ENCODE measurements at places on chromosomes 11 and 22.

- DNase-seq = no peak
Measured at GRCh38 chr11:109522116-109522755, 100.2 kb downstream of the C11orf87 start.

DNA sequence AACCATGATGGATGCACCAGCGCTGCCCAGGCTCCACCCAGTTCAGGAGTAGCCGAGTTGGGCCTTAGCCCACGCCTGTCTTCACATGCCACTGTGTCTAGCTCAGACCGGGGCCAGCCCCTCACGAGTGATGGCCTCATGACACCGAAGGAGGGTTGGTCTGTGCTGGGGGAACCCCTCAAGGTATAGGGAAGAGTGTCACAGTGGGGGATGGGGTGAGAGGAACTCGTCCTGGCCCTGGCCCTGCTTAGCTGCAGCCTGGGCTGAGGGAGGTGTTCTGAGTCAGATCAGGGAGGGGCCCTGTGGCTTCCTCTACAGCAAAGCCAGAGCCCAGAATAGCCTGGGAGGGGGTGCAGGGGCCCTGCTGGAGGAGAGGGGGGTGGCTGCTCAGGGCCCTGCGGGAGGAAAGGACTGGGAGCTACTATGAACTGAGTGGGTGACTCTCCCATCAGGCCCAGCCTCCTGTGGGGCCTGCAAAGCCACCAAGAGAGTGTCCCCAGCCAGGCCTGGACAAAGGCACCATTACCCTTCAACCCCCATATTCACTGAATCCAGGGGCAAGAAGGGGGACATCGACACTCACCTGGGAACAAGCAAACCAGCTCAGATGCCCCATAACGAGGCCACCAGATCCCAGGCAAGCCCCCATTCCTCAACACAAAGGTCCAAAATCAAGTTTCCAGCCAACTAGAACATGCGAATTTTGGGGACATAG, 41.2 kb downstream of the IGLL5 start:
- peak; percentile 96 for DNase-seq

GRCh38 chr11:5865826-5866225, 8.3 kb upstream of the OR52E8 start:
- no peak for DNase-seq

- peak; percentile 84 for DNase-seq
Measured at GRCh38 chr22:22714600-22715335, 70.4 kb downstream of the GGTLC2 start.

- DNase-seq = no peak
Measured at GRCh38 chr11:24511511-24511910, 14.7 kb downstream of the LUZP2 start.

- no peak for DNase-seq
Measured at GRCh38 chr11:122737951-122738693, 82.6 kb downstream of the UBASH3B start.

- peak; percentile 70 for DNase-seq
Measured at GRCh38 chr11:74311352-74311926, at the start of gene P4HA3. P4HA3 (minus strand) TSS chr11:74311640; CDS start chr11:74311611, 29 bp downstream.

- DNase-seq = no peak
Measured at GRCh38 chr11:121225382-121225781, 67.2 kb upstream of the SC5D start.

DNA sequence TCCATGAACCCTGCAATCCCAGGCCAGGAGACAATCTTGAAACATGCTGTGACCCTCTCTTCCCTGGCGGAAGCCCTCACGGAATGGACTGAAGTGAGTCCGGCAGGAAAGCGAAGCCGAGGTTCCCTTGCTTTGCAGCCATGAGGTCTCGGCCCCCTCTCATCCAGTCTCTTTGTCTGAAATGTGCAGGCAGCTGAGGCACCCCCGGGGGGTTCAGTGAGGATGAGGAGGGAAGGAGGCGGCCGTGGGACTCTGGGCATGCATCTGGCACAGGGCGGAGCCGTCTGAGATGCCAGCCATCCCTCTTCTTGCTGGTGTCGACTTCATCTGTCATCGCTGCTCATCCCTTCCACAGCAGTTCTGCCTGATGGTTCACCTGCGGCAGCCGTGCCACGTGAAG, 1485.7 kb downstream of the BRD1 start:
- DNase-seq = no peak

DNA sequence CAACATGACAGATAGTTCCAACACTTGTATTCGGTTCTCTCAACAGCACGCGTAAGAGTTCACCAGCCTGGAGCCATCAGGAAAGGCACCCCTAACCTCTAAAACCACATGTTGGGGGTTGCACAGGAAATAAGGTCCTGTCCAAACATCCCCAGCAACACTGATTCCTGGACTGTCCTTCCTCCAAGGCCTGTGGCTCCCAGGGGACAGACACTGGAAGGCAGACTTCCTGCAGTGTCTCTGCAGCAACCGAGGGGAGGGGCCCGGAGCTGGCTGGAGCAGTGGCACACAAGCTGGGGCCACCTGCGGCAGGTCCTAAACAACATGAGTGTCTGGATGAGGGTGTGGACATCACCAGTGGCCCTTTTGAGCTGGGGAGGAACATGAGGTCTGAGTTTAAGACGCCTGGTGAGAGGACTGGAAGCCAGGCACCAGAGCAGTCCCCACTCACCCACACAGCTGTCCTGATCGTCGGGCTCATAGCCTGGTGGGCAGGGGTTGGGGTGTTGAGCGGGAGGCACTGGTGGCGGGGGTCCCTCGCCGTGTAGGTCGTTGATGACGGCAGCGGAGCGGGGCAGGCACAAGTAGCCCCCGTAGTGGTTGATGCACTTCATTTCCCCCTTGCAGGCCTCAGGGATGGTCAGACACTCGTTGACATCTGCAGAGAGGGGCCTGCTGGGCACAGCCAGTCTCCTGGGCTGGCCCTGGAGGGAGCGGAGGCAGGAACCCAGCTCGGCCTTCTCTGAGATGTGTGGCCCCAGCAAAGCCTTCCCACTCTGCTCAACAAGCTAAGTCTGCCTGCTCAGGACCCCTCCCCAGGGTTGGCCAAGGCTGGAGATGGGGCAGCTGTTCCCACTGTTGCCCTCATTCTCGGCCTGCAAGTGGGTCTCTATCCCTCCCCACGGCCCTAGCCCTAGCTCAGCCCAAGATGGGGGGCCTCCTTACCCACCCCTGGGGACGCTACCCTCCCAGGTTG, 1.6 kb downstream of the EFEMP2 start:
- no peak for DNase-seq

DNA sequence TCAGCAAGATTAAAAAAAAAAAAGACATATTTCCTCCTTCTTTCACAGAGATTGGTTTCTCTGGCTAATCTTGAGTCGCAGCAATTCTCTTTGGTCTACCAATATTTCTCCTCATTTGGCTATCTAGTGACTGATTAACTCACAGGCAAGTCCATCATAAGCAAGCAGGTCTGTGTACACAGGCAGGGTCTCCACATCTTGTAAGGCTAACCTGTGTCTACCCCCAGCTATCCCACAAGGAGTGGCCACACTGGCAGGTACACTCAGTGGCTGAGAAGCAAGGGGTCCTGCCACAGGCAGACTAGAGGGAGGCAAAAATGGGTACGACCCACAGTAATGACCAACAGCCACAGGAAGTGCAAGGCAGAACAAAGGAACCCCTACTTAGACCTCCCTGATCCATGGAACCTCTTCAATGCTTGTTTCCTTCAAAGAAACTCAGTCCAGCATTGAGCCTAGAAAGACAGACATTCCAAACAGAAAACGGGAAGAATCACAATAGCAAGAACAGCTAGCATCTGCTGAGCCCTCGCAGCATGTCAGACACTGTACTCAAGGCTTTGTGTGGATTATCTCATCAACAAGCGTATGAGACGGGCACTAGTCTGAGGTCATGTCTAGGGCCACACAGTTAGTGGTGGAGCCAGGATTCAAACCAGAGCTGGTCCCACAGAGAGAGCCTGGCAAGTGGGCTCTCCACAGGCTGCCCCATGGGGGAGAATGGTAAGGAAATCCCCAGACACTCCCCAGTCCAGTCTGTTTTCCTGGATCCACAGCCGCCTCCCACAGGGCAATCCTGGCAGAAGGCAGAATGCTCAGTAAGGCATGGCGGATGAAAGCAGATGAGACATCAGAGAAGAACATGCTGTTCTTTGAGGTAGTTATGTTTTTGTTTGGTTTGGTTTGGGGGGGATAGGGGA, 34.3 kb downstream of the PLEKHA7 start:
- DNase-seq = no peak

DNA sequence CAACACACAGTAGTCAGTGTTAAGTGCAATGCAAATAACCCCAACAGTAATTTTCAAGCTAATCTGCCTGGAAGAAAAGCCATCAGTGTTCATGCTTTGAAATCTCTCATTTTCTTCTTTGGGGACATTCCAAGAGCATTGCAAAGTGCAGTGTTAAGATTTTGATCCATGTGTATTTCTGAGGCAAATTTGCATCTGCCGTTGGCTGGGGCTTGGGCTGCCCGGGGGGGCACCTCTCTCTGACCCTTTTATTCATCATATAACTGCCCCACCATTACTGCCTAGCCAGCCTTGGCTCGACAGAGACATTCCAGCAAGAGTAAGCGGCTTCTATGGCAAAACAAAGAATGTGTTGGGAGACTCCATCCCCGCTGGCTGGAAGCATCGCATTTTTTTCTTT, 483.5 kb downstream of the BRD1 start:
- no peak for DNase-seq

DNA sequence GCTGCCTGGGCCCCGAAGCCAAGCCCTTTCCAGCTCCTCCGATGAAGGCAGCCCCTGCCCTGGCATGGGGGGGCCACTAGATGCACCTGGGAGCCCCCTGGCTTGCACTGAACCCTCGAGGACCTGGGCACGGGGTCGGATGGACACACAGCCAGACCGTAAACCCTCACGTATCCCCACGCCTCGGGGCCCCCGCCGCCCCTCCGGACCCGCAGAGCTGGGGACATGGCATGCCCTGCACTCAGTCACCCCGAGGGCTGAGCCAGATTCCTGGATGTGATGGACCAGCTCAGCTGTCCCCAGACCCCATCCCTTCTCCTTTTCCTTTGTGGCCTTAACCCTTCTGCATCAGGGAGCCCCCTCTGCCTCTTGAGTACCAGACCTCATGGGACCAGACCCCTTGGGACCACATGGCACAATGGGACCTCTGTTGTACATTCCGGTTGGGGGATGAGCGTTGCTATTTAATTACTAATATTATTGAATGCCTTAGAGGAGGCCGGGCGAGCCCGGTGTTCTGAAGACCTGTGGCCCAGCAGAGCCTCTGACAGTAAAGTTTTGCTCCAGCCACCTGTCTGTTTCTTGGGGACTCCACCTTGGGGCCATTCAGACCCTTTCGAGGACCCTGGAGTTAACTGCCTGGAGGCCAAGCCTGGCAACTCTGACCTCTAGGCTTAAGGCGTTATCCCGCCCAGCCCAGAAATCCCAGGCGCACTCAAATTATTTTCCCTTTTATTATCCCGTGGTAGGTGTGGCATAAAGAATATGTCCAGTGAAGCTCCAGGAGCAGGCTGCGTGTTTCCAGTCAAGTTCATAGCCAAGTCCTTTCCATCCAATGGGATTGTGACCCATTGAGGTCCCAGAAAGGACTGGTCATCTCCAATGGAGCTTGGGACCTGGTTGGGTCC, 3.0 kb downstream of the RASL10A start:
- no peak for DNase-seq

- DNase-seq = no peak
Measured at GRCh38 chr11:129435499-129436245, 60.0 kb downstream of the BARX2 start.

GRCh38 chr22:43884600-43885318, 7.1 kb downstream of the PNPLA5 start:
- DNase-seq = peak; percentile 11

DNA sequence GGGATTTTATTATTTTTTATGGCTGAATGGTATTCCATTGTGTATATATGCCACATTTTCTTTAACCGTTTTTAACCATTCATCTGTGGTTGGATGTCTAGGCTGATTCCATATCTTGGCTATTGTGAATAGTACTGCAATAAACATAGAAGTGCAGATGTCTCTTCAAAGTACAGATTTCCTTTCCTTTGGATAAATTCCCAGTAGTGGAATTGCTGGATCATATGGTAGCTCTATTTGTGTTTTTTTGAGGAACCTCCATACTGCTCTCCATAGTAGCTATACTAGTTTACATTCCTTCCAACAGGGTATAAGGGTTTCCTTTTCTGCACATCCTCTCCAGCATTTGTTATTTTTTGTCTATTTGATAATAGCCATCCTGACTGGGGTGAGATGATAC, 71.9 kb upstream of the SEZ6L start:
- DNase-seq = no peak

Data from inflammatory macrophage treated with lipopolysaccharide for 1 hour (primary cell).